NCI-H1092 treated with DMSO at 0.1 percent for 48 hours (cell line): ENCODE measurements at places on chromosomes 2 and 18.
A peak's percentile ranks its signal among the peaks of the same experiment; 100 is the strongest.

- no peak for DNase-seq
These were observed 55.9 kb downstream of the FEZ2 start for GRCh38 chr2:36541891-36542595.

DNA sequence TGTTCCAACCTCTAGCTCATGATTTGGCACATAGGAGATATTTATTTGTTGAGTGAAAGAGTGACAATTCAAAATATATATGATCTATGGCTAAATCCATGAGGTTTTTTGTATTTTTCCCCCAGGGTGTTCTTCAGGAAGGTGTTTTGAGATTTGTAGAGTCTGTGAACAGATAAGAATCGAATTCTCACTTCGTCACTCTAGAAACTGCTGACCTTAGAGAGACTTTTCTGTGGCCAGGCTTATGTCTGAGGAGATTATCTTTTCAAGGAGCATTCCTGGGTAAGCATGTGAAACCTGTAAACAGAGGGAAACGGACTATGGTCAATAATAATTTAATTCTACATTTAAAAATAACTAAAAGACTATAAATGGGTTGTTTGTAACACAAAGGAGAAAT lies 849 bp upstream of the ITGB6 start:
- DNase-seq = no peak

GRCh38 chr2:69012310-69013141 lies 453 bp upstream of the ANTXR1 start:
- DNase-seq = peak; percentile 71

- DNase-seq = no peak
These were observed 208.9 kb downstream of the LPIN1 start for GRCh38 chr2:11955314-11955713.

DNA sequence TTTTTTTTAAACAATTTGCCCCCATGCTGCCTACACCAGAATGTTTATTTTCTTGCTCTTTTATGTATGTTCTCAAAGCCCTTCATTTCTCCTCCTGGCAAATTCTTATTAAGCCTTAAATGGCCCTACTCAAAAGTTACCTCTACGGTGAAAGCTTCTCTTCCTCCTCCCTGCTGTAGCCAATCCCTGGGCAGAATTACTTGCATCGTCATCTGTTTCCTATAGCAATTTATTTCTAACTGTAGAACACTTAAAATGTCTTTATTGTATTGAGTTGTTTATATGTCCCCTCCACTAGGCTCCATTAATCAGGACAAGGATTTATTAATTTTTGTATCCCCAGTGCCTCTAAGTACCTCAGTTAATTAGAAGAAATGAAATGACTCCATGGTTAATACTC lies 2.5 kb upstream of the RAD51AP2 start:
- no peak for DNase-seq

DNA sequence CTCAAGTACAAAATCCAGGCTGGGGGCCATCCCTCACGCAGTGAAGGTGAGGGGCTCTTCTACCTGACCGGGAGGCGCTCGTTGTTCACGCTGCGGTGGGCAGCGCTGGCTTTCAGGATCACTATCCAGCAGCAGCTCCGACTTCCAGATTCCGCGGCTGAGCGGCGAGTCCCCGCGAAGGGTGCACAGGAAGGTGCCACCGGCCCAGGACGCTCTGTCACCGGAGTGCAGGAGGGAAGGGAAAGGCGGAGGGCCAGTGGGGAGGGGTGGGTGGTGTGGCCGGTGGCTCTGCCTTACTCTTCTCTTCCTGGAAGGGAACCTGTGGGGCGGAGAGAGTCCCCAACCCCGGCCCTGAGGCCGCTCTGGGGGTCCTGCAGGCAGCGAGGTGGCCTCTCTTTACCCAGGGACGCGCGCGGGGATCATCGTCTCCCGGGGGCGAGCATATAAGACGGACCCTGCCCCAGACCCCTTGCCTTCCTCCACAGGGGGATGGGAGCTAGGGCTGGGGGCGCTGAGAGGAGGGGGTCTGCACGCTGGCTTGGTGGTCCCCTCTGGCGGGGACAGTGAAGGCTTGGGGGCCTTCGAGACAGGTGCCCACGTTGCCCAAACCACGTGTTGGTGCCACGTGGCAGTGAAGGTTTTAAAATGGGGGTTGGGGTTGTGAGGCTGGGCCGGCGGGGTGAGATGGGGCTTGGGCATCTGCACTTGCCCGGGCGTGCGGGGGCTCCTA lies 26.9 kb upstream of the HS6ST1 start:
- no peak for DNase-seq

DNA sequence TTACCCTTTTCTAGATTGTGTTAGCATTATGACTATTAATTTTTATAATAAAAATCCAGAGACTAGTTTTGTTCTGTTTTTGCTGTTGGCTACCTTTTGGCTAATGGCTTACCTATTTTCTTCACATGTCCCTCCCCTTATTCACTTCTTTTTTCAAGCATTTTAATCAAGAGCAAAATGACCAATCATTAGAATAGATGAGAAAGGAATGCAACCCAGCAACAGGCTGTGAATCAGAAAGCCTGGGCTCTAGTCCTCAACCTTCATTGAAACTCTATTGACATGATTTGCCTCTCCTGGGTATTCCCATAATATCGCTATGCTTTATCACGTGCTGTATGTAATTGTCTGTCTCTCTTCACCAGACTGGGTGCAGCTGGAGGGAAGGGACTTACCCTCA lies 370.1 kb downstream of the IRS1 start:
- DNase-seq = no peak

- no peak for DNase-seq
These were observed 25.2 kb downstream of the TRABD2A start for GRCh38 chr2:84855731-84856130.

DNA sequence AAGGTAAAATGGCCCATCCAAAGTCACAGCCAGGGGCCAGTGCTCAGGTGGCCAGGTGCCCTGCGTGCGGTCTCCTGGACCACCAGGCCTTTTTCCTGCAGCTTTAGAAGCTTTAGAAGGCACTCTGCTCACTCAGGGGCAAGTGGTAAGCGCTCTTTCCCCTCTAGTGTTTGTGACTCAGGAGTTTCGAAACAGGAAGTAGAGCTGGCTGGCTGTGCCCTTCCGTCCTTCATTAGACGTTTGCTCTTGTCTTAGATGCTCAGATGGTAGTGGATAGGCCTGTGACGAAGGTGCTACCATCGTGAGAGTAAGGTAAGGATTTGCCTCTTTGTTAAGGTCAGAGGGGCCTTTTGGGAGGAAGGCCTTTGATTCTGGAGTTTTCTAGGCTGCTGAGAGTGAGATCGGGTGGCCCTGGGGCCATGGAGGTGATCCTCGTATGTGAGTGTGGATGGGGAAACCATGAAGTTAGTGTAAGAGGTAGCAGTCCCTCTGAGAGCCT lies at the start of gene CASP8:
TSS of gene CASP8 (plus strand) at position 235 of the 499 bp plus-strand sequence. CDS start 5,951 bp downstream, outside the sequence.
- no peak for DNase-seq

DNA sequence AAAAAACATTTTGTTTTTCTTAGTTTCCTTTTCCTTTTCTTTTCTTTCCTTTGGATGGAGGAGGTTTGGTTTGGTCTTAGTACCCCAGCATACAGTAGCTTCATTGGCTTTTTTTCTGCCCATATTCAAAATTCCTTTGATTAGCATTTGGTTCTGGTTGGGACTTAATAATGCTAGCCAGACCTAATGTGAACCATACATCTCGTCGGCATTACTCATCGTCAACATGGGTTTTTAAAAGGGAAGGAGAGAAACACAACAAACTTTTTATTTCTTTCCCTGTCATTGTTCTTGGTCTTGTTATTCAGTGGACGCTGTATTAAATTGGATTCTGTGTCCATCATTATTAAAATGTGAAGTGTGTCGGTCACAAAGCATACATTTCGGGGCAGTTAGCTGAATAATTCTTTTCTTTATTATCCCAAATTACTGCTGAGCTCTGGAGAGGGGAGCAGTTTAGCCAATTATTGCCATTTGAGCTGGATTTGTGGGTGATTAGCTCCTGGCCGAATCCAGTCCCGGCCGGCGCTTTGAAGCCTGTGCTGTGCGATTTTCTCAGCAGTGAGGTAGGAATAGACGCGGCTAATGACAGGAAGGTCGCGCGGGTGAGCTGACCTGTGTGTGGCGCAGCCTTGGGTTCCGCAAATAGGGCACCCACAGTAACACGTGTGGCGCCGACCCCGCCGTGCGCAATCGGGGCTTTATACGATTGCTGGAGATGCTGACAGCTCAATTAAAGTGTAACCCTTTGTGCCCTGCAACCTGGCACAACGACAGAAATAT lies 303.3 kb downstream of the GBX2 start:
- no peak for DNase-seq

DNA sequence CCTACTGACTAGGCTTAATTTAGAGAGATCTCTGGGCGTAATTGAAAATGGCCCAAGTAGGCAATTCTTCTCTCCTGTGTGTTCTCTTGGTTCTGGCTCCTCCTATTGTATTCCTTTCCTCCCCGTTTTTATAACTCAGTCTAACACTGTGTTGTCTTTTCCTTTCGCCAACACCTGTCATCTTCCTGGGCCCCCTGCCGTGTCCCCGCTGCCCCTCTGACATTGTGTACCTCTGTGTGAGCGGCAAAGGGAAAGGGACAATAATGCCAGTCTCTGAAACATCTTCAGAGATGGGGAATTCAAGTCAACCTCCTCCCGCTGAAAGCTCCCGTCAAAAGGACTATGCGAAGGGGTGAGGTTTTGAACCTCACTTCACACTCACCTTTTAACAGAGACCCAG lies 210.9 kb downstream of the GBX2 start:
- DNase-seq = no peak

DNA sequence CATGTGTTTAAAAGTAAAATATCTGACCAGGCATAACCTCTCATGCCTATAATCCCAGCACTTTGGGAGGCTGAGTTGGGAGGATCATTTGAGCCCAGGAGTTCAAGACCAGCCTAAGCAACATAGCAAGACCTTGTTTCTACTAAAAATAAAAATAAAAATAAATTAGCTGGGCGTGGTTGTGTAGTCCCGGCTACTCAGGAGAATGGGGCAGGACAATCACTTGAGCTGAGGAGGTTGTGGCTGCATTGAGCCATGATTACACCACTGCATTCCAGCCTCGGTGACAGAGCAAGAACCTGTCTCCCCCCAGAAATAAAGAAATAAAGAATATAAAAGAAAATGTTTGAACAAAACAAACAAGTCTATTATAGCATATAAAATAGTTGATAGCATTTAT lies 158.3 kb downstream of the ZBTB7C start:
- DNase-seq = no peak

DNA sequence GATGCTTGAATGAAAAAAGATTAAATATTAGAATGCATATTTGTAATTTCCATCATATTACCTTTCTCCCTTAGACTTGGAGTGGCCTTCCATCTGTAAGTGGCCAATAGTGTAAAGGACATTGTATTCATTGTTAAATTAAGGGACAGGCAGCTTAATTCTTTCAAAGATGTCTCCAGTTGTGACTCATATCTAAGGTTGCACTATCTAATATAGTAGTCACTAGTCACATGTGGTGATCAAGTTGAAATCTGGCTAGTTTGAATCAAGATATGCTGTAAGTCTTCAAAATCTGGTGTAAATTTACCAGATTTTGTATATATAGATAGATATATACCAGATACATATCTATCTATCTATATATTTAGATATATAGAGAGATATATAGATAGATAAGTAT lies 52.4 kb upstream of the AGPS start:
- no peak for DNase-seq

DNA sequence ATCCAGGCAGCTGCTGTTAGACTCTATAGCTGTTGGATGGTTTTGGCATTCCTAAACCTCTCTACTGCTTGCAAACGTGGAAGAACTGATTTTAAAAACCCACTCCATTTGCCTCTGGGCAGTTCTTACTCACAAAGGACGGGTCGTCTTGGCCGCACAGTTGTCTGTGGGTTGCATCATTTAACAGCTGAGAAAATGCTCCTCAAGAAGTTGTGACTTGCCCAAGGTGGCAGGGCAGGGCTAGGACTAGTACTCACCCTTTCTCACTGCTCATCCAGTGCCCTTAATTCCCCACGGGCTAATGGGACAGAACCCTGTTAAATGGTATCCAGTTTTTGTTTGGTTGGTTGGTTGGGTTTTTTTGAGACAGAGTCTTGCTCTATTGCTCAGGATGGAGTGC lies 997 bp upstream of the DRC1 start:
- DNase-seq = no peak

DNA sequence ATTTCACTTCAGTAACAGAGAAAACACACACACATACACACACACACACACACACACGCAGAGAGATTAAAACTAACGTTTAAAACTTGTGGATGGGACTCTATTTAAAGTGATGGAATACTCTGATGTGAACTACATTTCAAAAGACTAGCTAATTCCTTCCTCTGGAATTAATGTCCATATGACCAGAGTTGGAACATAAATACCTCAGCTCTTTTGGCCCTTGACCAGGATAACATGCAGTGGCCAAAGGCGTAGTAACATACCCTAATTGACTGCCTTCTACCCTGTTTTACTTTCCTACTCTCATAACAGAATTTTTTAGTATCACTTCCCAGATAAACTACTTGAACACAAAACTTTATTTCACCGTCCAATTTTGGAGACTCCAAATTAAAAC lies 671.3 kb upstream of the CHAC2 start:
- no peak for DNase-seq

DNA sequence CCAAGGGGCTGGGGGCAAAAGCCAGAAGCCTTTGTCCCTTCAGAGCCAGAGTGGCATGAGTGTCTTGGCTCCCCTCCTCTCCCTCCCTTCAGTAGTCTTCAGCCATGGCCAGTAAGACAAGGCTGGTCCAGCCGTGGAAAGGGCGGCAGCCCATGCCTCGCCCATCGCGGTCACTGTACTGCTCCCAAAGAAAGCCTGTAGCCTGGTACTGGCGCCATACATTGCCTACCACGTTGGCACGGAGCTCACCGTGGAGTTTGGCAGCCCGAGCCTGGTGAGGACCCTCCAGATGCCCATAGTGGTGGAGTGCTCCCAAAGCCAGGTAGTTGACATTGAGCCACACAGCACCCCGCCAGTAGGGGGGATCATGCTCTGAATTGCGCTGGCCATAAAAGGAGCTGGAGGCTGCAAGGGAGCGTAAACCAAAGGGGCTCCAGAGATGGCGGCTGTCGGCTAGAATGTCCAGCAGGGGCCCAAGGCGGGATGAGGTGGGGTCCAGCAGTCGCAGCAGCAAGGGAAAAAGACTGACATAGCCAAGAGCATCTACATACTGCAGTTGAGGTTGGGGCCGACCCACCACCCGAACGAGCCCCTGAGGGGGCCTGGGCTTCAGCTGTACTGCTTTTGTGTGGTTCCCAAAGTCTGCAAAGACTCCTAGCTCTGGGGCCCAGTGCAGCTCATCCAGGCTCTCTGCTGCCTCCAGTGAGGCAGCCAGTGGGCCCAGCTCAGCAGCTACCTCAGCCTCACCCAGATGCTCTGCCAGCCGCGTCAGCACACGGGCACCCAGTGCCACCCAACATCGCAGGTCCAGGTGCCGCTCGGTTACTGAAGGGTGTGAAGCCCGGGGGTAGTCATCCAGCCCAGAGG lies 3.2 kb downstream of the WBP1 start:
- DNase-seq = no peak

DNA sequence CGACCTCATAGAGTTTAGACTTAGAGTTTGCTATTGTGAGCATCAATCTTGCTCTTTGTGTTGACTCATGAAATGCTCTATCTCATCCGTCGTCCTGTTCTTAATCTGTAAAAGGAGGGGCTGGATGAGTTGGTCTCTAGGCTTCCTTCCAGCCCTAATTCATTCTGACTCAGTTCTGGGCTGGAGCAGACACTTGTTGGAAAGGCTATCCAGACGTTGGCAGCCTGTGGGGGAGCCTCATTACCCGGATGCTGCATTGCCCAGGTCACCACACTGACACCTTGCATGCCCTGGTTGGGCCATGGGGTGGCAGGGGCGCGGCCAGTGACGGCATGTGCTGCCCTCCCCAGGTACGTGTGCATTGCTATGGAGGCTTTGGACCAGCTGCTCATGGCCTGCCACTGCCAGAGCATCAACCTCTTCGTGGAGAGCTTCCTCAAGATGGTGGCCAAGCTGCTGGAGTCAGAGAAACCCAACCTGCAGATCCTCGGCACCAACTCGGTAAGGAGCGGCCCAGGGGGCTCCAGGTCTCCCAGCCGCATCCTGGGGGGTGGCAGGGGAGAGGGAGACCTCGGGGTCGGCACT lies 61.5 kb downstream of the EFR3B start:
- no peak for DNase-seq
